ENCODE measurements at places on chromosomes 16 and 17.

DNA sequence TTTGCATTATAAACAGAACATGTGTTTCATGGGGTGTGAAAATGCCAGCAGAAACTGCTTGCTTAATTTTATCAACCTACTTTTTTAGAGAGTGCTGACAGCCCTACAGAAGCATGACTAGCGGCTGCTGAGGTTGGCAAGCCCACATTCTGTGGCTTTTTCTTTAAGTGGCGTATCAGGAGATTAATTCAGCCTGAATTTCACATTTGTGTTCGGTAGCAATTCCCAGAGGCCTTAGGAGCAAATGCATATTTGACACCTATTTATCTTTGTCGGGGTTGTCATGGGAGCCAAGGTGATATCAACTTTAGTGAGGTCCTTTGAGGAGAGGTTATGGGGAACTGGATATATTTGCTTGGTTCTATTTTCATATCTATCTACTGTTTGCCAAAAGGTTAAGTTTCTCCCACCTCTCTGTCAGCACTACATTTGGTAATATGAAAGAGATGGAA is 140.9 kb downstream of the KCNJ2 start:
- peak; percentile 31 for DNase-seq

GRCh38 chr16:72051818-72052217 is 2.5 kb upstream of the HP start:
- no peak for DNase-seq

- no peak for DNase-seq
These were observed 28.1 kb downstream of the EMP2 start for GRCh38 chr16:10552281-10552680.

- DNase-seq: peak; percentile 49
These were observed 35.2 kb downstream of the GJC1 start for GRCh38 chr17:44794851-44795413.

GRCh38 chr17:19311421-19312215 is 50.9 kb downstream of the B9D1 start:
- DNase-seq: no peak

DNA sequence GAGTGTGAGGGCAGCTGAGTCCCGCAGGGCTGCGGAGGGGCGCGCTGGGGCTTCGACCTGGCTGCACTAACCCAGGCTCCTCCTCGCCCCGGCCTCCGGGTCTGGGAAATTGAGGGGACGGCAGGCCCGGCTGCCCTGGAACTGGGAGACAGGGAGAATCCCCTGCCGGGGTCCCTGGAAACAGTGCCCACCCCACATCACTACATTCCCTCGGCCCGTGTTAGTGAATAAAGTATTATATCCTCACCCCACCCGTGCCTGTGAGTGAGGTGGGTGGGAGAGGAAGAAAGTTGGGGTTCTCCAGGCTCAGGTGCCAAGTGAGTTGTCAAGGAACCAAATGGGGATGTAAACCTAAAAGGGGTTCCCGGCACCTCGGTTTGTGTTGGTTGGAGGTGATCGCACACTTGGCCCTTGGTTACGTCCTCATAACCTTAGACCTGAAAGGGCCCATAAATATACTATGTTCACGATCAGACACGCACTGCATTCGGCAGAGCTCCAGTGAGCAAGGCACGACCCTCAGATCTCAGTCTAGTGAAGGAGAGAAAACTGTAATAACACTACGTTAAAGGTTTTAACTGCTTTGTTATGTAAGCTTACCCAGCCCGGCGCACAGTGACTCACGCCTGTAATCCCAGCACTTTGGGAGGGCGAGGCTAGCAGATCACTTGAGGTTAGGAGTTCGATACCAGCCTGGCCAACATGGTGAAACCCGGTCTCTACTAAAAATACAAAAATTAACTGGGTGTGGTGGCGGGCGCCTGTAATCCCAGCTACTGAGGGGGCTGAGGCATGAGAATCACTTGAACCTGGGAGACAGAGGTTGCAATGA is 11.2 kb downstream of the ZNF771 start:
- no peak for DNase-seq

DNA sequence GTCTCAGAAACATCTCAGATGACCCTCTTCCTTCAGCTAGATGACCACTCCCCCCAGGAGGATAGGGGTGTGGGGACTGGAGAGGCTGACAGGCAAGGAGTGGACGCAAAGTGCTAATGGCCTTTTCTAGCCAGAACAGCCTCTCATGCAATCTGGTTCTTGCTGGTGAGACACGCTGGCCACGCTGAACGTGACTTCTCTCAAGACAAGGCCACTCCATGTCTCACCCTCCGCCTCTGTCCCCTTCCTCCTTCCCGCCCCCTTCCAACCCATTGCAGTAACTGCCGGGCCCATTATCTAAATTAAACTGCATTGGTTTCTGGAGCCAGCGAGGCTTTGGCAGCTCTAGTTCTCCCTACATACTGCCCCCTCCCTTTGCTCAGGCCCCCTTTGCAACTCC is 9.5 kb downstream of the CACNA1G start:
- no peak for DNase-seq

GRCh38 chr17:9329251-9329921 is 246.2 kb downstream of the STX8 start:
- no peak for DNase-seq

DNA sequence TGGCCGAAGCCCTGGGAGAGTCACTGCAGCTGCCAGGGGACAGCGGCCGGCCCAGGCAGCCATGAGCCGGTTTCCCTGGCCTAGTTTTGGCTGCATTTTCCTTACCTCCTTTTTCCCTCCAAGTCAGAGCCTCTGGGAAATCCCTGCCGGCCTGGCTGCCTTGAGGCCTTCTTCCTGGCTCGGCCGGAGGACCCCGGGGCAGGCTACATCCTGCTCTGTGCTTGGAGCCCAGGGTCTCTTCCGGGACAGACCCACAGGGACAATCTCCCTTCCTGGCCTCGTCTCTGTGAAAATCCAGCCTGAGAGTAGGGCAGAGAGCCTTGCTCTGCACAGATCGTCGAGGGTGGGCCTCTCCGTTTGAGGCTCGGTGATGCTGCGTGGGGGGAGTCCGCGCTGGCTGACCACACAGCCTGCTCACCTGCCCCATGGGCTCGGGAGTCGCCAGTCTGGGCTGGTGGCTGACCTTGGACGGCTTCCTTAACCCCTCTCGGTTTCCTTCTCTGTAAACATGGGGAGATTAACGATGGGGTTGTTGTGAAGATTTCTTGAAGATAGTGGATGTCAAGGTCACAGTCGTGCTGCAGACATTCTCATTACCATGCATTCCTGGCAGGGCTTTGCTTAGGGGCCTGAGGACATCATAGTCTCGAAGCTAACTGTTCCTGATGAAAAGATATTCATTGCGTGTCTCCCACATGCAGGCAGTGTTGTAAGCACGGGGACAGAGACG is 34.8 kb upstream of the CIBAR2 start:
- DNase-seq: no peak

GRCh38 chr17:38874505-38875400 is 4.9 kb downstream of the LASP1 start:
- DNase-seq: no peak

DNA sequence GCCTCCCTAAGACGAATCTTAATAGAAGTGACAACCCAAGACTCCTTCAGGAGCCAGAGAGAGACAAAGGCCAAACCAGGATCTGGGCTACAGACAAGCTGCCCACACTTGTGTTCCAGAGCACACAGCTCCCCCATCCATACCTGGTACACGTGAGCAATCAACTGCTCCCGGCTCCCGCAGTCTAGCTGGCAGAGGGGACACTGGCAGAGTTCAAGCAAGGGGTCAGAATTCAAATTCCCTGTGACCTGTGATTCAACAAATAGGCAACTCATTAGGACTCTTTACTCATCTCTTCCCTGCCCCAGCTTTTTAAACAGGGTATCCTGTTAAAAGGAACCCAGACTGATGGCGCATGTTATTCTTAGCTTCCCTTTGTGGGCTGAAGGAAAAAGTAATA is 18.2 kb downstream of the ATXN1L start:
- DNase-seq: no peak

DNA sequence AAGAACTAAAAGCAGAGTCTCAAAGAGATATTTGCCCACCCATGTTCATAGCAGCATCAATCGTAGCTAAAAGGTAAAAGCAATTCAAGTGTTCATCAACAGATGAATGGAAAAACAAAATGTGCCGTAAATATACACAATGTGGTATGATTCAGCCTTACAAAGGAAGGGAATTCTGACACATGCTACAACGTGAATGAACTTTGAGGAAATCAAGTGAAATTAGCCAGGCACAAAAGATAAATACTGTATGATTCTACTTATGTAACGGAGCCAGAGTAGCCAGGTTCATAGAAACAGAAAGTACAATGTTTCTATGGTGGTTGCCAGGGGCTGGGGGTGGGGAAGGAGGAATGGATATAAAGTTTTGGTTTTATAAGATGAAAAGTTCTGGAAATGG is 57.8 kb upstream of the IL34 start:
- no peak for DNase-seq

DNA sequence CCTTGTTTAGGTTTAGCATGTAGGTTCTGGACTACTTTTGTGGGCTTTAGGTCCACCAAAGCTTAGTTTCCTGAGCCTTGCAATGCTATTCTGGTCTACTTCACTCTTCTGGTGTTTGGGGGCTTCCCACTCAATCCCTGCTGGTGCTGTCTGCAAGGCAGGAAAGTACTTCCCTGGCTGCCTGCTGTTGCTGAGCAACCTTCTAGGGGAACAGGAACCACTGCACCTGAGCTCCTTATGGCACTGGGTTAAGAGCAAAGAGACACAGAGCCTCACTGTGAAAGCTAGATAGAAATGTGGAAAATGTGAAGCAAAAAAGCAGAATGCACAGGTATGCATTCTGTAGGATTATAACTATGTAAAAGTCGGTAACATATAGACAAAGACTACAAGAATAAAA is 17.0 kb downstream of the MPO start:
- DNase-seq: no peak

- no peak for DNase-seq
These were observed 372.5 kb downstream of the SNX29 start for GRCh38 chr16:12348733-12349704.

- no peak for DNase-seq
These were observed 108.6 kb downstream of the BANP start for GRCh38 chr16:88059701-88060386.

- DNase-seq: no peak
These were observed 14.2 kb downstream of the MOSMO start for GRCh38 chr16:22022151-22022550.

- DNase-seq: no peak
These were observed 31.7 kb upstream of the CDH8 start for GRCh38 chr16:62067981-62068380.

- DNase-seq: no peak
These were observed 138.7 kb downstream of the ENGASE start for GRCh38 chr17:79213305-79213704.

DNA sequence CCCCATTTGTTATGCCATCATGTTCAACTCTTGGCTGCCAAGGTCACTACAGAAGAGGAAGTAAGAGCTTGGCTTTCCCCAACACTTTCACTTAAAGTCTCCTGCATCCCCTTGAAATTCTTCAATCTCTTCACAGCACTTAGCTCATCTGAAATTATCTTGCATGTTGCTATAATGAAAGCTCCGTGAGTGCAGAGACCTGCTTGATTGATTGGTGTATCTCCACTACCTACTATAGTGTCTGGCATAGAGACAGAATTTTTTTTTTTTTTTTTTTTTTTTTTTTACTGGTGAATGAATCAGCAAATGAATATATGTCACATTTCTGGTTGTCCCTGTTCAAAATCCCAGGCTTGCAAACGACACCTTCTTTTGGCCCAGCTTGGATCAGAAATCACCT is 1.9 kb upstream of the SDR42E1 start:
- no peak for DNase-seq

DNA sequence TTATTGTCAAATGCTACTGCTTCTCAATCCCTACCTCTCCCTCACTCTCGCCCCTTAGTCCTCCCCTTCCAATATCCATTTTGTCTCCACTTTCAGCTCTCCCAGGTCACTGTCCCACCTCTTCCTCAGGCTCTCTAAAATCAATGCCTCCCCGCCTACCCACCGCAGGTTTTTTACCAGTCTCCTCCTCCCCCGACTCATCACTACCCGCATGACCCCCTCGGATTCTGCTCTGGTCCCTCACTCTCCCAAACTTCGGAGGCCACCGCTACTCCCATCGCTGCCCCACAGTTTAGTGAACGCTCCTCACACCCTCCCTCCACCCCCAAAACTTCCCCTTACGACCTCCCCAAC is 513 bp downstream of the CRLF3 start:
- DNase-seq: no peak

- DNase-seq: no peak
These were observed 3.9 kb upstream of the MRPS23 start for GRCh38 chr17:57853695-57854094.

DNA sequence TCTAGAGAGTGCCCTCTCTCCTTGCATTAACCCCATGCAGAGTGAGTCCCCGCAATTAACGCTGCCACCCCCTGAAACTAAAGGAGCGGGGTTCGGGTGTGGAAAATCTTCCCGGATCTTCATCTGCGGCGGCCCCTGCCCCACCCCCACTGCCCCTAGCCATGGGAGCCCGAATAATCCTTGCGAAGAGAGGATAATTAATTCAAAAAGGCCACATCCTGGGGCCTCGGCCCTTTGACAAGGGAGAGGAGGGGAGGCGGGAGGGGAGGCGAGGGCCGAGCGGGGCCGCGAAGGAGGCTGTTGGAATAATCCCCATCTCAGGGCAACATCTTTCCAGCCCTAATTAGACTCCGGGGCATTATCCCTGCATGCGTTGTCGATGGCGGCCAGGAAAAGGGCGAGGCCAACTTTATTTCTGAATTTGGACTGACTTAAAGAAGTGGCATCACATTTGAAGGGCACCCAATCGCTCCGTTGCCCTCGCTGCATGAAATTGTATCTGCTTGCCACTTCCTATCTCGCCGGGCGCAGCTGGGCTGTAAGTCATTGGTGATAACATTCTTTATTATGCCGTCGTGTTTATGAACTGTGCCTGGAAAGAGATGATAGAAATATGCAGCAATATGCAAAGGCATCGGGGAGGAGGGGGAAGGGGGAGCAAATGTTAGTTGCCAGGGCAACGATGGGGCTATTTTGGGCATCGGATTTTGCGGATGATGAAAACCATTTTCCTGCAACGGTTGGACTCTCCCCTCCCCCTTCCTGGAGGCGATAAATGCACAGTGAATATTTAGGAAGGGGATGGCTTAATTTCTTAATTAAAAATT is 387.1 kb upstream of the TNRC6C start:
- DNase-seq: no peak

- no peak for DNase-seq
These were observed 364.1 kb upstream of the ASIC2 start for GRCh38 chr17:33657181-33657580.

DNA sequence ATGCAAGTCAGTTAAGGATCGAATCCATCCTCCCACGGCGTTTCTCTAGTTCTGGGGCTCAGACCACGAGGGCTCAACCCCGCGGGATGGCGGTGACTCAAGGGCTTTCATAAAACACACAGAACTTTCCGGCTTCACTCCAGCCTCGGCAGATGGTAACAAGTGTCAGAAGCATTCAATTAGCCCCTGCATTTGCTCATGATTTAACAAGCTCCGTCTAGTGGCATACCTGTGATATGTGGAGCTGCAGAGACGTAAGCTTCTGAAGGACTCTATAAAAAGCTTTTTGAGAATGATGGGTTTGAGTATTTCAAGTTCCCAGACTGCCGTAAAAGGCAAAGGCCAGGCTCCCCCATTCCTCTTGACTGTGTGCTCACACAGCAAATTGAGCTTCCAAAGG is 91.3 kb upstream of the SEC14L1 start:
- no peak for DNase-seq

GRCh38 chr17:48113201-48113676 is 5.7 kb downstream of the SNX11 start:
- DNase-seq: no peak
